ENCODE measurements at places on chromosomes 7 and 10.

DNA sequence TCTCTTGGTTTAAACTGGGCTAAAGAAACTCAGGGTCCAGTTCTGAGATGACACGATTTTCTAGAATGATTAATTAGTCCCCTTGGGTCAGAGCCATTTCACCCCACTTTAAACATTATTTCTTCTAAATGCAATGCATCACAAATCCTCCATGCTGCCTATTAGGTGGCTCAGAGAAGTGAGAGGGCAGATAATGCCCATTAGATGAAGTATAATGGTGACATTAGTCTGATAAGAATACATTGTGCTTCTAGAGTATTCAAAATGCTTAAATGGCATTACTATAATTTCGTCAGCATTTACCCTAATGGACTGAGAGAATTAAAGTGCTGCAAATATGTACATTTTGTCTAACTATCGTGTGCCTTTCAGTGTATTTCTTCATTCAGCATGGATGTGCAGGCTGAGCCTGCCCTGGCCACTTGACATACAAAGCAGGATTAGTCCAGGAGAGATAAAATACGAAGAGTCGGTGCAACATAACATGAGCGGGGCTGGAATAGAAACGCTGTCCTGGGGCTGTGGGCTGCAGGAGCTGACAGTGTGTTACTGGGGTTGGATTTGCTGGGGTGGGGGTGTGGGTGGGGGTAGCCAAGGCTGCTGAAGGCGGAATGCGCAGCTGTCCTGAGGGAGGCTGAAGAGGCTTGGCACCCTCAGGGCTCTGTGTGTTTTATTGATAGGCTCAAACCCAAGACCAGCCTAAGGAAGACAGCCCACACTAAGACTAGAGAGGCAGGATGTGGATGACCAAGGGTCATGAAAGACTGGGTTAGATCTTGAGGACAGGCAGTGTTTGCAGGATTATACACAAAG, 52.8 kb upstream of the KLF6 start:
- no peak for DNase-seq

GRCh38 chr10:22623633-22624253, 90.6 kb downstream of the PIP4K2A start:
- no peak for DNase-seq

DNA sequence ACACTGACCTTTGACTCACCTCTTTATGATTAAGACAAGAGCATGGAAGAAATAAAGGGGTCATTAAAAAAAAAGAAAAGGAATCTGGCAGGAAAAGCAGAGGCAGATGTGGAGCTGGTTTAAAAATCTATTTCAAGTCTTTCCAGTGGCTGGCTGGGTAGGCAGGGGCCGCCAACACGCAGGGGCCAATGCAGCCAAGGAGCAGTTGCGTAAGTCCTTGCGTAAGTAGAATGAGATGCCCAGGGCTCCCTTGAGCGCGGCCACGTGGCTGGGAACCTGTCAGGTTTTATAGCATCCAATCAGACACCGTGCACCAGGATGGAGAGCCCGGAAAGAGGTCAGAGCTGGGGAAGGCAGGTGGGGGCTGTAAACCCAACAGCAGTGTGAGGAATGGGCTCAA, 123.8 kb upstream of the INSYN2A start:
- no peak for DNase-seq

DNA sequence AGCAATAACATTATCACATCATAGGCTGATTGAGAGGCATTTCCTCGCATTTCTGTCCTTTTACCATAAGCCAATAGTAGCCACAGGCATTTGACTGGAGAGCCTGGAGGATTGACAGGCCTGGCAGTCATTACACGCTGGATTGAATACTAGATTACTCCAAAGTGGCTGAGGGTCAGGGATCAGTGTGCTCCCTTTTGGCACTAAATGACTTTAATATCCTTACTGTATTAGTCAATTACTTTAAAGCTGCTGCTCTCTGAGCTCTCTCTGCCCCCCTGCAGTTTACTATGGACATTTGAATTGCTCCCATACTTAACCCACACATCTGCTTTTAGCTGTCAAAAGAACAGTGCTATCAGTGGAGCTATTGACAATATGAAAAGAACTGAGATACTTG, 302.0 kb downstream of the TFEC start:
- DNase-seq = no peak

GRCh38 chr10:13593535-13593934, 6.8 kb downstream of the PRPF18 start:
- no peak for DNase-seq

DNA sequence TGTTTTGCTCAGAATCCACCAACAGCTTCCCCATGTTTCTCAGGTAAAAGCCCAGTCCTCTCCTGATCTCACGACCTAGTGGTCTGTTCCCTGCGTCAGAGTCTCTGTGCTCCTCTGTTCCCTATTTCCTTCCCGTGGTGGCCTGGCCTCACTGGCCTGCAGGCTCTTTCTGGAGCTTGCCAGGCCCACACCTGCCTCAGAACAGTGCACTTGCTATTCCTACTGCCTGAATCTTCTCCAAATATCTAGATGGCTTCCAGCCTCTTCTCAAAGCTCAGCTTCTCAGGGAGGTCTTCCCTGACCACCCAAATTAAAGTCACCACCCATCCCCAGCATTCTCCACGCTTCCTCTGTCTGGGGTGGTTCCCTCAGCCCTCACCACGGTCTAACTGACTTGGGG, 165.3 kb downstream of the USP6NL start:
- no peak for DNase-seq

GRCh38 chr7:55065079-55065478, 46.3 kb downstream of the EGFR start:
- no peak for DNase-seq

GRCh38 chr7:36777855-36778254, 53.6 kb upstream of the AOAH start:
- DNase-seq = no peak

DNA sequence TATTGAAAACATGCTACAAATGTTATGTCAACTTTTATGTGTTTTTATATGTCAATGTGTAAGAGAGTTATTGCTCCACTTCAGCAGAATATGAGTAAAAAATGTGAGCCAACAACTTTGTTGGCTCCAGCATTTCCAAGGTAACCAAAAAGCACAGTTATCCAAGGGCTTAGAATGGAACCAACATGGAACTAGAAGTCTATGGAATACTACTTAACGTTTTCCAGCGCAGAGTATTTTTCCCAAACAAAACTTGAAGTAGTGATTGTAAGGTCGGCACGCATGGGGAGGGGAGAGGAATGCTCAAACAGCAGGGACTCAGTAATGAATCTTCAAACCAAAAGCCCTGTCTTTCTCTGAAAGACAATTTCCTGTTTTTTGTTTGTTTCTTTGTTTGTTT, 45.0 kb upstream of the TSPAN13 start:
- no peak for DNase-seq

DNA sequence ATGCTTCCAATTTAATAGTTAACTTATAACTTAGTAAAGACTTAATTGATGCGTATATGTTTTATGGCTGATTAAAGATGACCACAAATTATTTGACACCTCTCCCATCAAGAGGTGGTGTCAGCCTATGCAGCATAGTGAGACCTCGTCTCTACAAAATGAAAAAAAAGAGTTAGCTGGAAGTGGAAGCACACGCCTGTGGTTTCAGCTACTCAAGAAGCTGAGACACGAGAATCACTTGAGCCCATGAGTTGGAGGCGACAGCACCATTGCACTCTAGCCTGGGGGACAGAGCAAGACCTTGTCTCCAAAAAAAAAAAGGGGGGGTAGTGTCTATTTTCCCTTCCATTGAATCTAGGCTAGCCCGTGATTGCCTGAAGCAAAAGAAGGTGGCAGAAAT, 99.1 kb upstream of the ABI1 start:
- no peak for DNase-seq

DNA sequence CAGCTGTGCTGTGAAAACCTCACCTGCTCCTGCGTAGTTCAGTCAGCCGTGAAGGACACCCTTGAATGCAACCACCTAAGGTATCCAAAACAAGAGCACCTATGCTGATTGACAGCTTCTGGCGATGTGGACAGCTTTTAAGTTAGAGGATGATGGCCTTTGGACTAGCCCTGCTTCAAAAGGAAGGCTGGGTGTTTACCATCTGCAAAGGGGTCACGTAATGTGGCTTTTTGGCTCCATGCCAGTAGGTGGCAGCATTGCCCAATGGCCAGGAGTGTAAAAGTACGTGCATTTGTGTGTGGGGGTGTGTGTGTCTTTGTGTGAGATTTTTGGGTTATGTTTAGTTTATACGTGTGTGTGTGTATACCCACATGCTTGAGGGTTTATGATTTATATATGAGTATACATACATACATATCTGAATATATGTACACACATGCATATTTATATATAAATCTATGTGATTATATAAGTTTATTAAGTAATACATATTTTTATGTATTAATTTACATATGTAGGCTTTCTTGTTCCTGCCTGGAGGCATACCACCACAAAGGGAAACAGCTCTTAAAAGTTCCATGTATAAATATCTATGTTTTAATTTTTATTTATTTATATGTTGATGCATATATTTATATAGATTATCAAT, 236.3 kb upstream of the ANKRD30A start:
- no peak for DNase-seq

DNA sequence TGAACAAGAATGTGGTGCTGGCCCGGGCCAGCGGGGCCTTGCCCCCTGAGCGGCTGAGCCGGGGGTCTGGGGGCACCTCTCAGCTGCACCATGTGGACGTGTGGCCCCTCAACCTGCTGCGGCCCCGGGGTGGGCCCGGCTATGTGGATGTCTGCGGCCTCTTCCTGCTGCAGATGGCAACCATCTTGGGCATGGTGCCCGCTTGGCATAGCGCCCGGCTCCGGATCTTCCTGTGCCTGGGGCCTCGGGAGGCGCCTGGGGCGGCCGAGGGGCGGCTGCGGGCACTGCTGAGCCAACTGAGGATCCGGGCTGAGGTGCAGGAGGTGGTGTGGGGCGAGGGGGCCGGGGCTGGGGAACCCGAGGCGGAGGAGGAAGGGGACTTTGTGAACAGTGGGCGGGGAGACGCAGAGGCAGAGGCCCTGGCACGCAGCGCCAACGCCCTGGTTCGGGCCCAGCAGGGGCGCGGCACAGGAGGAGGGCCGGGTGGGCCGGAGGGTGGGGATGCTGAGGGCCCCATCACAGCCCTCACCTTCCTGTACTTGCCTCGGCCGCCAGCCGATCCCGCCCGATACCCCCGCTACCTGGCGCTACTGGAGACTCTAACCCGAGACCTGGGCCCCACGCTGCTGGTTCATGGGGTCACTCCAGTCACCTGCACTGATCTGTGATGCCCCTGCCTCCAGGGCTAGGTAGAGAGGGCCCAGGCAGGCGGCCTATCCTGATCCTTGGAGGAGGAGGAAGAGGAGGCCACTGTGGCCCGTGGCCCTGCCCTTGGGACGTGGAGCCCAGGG, 1.1 kb upstream of the TRIP6 start:
- DNase-seq = no peak

DNA sequence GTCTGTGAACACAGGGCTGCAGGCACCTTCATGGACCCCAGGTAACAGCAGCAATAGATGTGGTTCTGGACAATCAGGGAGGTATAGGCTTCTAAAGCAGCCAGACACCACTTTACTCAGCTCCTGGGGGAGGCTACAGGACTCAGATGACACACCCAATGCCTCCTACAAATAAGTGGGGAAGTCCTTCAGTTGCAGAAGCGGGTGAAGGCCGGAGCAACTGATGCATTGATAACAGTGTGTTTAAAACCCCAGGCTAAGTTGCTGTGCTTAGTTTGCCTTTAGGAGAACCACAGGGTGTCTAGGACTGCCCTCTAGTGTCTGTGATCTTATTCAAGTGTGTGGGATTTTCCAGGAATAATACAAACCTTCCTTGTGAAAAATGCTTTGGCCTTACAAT, 5.9 kb upstream of the ITGA8 start:
- no peak for DNase-seq

GRCh38 chr7:50762337-50762736, 20.4 kb downstream of the GRB10 start:
- no peak for DNase-seq

GRCh38 chr7:30502470-30503251, 2.0 kb downstream of the GGCT start:
- DNase-seq = no peak

DNA sequence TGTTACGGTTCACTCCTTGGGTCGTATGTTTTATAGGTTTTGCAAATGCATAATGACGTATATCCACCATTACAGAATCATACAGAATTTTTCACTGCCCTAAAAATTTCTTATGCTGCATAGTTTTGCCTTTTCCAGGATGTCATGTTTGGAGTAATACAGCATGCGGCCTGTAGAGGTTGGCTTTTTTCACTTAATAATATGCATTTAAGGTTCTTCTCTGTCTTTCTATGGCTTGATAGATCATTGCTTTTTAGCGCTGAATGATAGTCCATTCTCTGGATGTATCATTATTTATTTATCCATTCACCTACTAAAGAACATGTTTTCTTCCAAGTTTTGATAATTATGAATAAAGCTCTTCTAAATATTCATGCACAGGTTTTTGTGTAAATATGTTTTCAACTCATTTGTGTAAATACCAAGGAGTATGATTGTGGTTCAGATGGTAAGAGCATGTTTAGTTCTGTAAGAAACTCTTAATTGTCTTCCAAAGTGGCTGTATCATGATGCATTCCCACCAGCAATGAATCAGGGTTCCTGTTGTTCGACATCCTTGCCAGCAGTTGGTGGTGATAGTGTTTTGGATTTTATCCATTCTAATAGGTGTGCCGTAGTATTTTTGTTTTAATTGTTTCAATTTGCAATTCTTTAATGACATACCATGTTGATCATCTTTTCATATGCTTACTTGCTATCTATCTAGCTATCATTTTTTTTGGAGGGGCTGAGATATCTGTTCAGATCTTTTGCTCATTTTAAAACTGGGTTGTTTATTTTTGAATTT, 531.2 kb upstream of the GHITM start:
- no peak for DNase-seq

DNA sequence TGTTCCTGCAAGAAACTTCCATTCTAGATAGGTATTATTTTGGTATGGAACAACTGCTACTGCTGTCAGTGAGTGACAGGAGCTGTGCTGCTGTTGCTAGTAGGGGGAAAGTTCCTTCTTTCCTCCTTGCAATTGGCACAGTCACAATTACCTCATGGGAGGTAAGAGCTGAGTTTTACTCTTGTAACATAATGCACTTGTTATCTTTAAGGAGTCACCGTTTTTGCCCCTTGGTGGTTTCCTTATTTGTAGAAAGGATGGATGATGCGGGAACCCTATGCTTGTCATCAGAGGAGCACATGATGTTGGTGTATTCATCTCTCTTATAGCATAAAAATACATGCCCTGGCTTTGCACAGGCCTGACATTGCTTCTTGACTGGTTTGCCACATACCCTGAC, 234.7 kb upstream of the NPY start:
- DNase-seq = no peak
